GM13977 (cell line): ENCODE measurements at places on chromosomes 13 and 19.

DNA sequence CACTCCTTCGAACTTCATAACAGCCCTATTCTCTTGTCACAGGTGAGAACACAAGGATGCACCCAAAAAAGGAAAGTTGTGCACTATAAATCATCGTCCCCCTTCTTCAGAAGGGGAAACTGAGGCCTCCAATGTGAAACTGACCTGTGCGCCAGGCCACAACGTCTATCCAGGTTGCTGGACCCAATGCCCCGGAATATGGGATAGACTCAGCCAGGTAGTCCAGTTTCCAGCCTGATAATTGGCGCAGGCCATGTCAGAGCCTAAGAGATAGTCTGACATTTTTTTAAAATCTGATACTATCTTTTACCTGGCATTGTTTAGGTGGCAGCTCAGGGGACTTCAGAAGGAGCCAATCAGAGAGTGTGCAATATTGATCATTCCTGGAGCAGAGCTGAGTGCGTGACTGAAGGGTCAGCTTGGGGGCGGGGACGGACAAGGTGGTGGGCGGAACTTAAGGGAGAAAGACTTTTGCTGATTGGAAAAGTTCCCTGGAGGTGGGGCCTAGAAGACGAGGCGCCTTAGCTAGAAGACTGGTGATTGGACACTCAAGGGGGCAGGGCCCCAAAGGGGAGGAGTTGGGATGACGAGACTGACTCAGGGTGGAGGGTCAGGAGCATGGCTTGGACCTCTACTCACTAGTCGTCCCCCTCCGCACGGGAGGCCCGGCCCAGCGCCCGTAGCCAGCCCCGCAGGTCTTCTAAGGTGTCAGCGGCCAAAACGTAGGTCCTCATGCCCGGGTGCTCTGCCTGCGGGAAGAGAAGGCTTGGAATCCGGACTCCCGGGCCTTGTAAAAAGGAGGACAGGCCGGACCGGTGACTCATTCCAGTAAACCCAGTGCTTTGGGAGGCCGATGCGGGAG, 8.5 kb downstream of the PLEKHA4 start:
- no peak for DNase-seq

DNA sequence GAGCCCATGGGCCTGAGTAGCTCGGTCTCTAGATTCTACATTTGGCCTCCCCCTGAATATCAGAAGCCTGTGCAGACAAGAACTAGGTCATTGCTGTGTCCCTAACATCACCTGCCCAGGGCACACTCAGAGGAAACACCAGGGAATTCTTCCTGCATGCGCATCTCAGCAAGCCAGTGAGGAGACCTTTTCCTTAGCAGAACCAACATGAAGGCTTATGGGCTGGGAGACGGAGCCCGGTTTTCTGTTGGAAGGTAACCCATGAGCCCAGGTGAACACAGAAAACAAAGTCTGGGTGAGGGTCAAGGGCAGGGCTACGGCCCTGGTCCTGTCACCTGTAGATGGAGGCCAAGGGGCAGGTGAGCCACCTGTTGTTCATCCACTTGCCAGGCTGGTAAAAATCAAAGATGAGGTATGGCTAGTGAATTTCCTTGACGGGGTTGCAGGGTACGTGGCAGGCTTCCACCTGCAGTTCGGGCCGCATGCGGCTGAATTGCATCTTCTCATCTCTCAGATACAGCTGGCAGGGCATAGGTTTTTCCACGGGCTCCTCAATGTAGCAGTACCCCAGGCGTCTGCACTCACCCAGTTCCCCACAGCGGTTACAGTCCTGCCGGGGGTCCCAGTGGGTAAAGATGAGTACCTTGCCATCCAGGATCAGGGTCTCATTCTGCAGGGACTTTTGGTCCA, 3.6 kb upstream of the FAM187B start:
- DNase-seq = no peak

GRCh38 chr13:66405908-66406802, 824.0 kb downstream of the PCDH9 start:
- no peak for DNase-seq

DNA sequence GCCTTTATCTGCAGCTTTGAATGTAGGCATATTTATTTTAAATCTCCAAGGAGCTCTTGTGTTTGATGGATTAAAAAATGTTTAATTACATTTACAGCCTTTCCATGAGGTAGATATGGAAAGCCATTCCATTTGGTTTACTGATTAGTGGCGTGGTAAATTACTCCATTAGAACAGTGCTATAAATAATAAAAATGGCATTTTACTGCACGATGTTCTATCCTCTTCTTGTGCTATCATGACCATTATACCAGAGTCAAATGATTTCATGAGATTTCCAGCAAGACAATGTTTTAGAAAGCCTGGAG, 250.9 kb upstream of the HTR2A start:
- DNase-seq = no peak

DNA sequence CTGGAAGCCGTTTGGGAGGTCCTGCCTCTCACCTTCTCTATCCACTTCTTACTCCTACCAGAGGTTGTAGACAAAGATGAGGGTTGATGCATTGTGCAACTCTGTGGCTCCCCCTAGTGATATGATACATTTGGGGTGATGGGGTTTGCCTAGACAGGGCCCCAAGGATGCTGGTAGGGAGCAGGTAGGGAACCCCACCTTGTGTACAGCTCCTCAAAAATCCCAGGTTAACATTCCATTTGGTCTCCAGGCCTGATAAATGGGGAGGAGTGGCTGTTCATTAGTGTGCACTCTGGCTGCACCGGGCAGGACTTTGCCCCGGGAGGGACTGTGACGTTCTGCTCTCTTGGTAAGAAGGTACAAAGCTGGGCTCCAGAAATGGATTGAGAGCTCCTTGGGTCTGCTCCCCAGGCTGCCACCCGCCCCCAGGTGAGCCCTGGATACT, 19.2 kb downstream of the SIGLEC8 start:
- peak; percentile 51 for DNase-seq

GRCh38 chr19:46198756-46199155, 30.8 kb upstream of the IGFL1 start:
- no peak for DNase-seq

DNA sequence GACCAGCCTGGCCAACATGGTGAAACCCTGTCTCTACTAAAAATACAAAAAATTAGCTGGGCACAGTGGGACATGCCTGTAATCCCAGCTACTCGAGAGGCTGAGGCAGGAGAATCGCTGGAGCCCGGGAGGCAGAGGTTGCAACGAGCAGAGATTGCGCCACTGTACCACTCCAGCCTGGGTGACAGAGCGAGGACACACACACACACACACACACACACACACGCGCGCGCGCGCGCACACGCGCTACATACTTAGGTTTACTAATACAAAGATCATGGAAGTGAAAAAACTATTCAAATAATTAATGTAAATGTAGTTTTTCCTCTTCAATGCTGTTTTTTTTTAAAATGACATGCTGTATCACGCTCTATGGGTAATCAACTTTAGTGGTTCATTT, 58.5 kb upstream of the ZDHHC20 start:
- DNase-seq = no peak

DNA sequence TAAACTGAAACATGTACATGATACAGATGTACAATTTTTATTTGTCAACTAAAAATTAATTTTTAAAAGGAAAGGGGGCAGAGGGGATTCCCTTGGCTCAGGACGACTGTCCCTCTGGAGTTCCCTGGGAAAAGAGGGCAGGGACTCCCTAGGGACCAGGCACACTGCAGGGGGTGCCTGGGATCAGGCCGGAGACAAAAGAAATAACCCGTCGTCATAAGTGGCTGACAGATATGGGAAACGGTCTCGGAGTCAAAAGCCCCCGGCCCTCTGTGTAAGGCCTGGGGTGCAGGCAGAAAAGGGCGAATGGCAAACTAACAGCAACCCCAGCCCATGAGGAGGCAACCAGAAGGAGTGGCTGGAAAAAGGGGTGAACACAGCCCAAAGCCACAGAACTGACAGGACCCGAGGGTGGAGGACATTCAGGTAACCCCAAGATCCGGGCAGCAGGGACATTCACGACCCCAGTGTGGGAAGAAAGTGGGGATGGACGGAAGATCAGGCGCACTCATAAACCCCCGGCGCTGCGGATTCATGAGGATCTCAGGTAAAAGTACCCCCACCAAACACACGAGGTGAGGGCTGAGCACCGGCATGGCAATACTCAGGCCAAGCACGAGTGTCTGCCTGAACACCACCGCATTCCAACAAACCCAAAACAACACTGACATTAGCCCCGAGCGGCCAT, 6.7 kb downstream of the MLLT1 start:
- peak; percentile 17 for DNase-seq

DNA sequence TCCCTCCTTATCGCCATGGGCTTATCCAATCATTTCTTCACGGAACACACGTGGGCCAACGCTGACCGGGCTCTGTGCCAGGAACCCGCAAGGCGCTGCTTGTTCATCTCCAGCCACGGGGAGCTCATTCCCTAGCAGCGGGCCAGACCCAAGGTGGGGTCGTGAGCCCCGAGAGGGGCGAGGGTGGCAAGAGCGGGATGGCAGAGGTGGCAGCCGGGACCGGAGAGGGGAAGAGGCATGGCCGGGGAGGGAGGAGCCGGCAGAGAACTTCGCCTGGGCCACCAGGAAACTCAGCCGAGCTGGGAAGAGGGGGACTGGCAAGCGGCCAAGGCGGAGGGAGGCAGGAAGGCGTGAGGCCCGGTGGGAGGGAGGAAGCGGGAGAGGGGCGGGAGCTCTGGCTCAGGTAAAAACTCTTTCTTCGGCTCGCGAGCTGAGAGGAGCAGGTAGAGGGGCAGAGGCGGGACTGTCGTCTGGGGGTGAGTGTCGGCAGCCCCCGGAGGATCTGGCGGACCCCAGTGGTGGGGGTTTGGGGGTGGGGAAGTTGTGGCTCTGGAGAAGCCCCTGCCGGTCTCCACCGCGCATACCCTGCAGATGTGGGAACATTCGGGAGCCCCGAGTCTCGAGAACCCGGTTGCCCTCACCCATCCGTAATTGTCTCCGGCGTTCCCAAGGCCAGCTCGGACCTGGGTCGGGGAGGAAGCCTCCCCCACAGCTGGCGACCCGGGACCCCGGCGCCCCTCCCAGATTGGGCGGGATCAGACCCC, at the start of gene B3GNT3:
Gene B3GNT3, plus strand, starts transcription at position 408 of the 764 bp plus-strand sequence. CDS start 12,670 bp downstream, outside the sequence.
- no peak for DNase-seq

GRCh38 chr13:40101708-40102359, 446.4 kb downstream of the COG6 start:
- DNase-seq = peak; percentile 33

DNA sequence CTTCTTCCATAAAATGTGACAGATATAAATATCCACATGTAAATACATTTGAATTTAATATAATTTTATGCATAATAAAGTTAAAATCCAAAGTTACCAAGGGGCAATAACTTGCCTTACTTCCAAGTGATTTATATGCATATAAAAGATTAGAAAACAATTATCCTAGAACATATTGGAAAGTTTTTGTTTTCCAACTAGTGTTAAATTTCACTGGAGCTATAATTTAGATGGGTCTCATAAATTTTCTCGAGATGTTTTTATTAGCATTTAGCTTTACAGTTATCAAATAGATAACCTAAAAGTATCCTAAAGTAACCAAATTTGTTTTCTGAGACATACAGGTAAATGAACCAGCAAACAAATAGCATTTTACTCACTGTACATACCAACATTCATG, 225.3 kb downstream of the SPRY2 start:
- no peak for DNase-seq

- no peak for DNase-seq
Measured at GRCh38 chr19:43605875-43606568, 5.9 kb upstream of the SRRM5 start.

DNA sequence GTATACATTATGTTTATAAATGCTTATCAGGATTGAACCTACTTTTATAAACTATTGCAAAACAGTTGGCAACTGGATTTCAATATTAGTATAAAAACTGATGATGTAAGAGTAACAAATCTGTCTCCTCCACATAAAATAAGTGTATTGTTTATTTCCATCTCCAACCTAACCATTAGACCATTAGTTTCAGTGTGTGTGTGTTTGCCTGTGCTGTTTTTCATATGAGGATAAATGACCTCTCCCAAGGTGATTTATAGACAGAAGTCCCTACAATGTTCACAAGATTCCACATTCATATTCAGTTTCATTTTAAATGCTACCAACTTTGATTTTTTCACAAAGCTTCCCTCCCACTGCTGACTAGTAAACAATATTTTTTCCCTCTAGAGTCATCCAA, 871.6 kb downstream of the PCDH9 start:
- DNase-seq = no peak
